Transverse colon (tissue), 4 donors: ENCODE measurements at places on chromosomes 6 and 20.

DNA sequence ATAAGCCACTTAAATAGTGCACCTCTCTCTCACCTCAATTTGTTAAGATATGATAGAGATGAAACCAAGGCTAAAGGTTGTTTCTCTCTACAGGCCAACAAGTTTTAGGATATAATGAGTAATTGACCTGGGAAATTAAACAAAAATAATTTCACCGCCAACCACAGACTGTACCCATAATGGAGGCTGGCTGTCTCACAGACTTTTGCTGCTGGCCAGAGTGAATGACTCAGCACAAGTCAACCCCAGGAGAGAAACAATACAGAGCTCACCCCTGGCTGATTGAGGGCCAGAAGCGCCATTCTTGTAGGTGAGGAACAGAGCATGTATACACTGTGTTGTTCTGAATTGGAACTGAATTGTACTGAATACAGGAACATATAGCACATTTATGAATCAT lies 99.9 kb downstream of the CAP2 start:
- H3K4me3 ChIP-seq: no peak overlapping the region
- no peaks in the 10 kb centered on the region for H3K27me3 ChIP-seq
- peak overlapping the region; percentile 68 for H3K27ac ChIP-seq
- H3K36me3 ChIP-seq: no peaks in the 10 kb centered on the region

- H3K27me3 ChIP-seq: no peaks in the 10 kb centered on the region
- no peak overlapping the region for H3K4me3 ChIP-seq
- DNase-seq: no peak
- no peaks in the 10 kb centered on the region for H3K4me1 ChIP-seq
- no peak overlapping the region for H3K27ac ChIP-seq
These were observed 142.7 kb downstream of the LRRC1 start for GRCh38 chr6:53937461-53937860.

DNA sequence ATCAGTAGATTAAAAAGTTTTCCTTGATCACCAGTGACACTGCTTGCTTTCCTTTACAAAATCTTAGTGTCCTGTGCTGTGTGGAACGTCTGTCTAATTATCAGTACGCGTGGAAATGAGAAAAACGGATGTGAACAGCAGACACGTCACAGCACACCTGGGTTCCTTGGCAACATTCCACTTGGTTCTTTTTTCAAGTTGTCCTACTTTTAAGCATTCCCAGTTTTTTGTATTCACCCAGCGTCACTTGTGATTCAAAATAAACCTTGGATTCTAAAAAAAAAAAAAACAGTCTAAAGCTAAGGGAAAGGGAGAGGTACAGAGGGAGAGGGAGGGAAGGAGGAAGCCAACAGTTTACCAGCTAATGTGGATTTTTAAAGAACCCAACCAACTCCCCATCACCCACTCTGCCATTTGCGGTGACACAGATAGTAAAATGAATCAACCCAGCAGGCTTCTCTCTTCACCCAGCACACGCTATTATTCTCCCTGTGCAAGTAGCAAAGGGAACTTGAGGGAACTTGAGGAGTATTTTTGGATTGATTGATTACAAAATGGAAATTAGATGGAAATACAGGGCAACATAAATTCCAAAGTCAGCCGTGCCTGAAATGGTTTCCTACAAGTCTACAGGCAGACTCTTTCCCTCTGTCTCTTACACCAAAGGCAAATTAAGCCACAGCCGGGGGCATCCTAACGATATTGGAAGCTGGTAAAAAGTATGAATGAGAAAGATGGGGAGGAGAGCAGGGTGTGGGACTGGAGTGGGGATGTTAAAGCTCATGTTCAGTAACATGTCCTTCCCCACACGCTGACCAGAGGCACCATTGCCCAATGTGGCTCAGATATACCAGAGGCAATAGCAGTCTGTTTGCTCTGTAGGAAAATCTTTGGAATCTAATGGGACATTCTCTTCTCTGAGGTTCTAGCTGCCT lies 129.8 kb downstream of the SASH1 start:
- H3K27me3 ChIP-seq: no peaks in the 10 kb centered on the region
- no peaks in the 10 kb centered on the region for H3K36me3 ChIP-seq
- no peak for DNase-seq
- H3K27ac ChIP-seq: peak overlapping the region; percentile 13

DNA sequence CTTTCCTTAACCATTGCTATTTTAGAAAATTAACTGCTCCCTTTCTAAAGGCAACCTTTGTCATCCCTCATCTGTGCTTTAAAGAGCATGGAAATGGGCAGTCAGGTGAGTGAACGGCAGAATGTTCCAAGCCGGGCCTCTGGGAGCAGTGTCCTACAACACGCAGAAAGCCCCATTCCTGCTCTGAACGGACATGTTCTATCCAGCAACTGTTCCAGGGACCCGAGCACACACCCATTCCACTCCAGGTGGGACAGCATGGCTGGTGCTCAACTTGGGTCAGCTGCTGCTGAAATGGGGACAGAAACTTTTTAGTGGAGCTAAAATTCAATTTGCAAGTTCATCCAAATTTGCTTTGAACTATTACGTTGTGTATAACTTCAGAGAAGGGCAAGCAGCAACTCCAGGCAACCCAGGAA lies 26.7 kb downstream of the DIDO1 start:
- H3K4me3 ChIP-seq: no peak overlapping the region
- peak overlapping the region; percentile 74 for H3K27ac ChIP-seq
- peak; percentile 42 for DNase-seq
- no peaks in the 10 kb centered on the region for H3K36me3 ChIP-seq

GRCh38 chr6:156779206-156780094 lies 2.3 kb downstream of the ARID1B start:
- H3K4me1 ChIP-seq: peaks cover 52% of the 10 kb centered on the region
- DNase-seq: peak; percentile 49
- H3K27ac ChIP-seq: peak overlapping the region; percentile 99
- peak overlapping the region; percentile 99 for H3K4me3 ChIP-seq
- H3K36me3 ChIP-seq: no peaks in the 10 kb centered on the region
- no peaks in the 10 kb centered on the region for H3K27me3 ChIP-seq

GRCh38 chr20:53570446-53571276 lies 23.0 kb downstream of the ZNF217 start:
- H3K4me1 ChIP-seq: no peaks in the 10 kb centered on the region
- H3K4me3 ChIP-seq: no peak overlapping the region
- H3K27ac ChIP-seq: no peak overlapping the region

DNA sequence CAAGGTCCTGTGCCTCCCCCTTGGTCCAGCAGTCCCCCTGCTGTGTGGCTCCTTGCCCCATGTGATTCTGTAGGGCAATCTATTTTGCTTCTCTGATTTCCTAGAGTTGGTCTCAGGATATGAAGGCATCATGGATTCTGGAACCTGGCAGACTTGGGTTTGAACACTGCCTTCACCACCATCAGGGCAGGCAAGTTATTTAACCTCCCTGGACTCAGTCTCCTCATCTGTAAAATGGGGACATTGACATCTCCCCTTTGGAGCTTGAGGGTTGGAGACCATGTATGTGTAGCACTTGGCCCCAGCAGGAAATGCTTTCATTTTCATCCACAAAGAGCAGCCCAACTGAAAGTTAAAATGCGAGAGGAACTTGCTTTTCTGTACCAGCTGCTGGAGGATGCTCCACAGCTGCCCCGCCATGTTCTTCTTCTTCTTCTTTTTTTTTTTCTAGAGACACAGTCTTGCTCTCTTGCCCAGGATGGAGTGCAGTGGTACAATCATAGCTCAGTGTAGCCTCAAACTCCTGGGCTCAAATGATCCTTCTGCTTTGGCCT lies 6.7 kb downstream of the TOX2 start:
- peaks cover 1% of the 10 kb centered on the region for H3K4me1 ChIP-seq
- no peak overlapping the region for H3K4me3 ChIP-seq
- peaks cover 18% of the 10 kb centered on the region for H3K27me3 ChIP-seq
- no peak overlapping the region for H3K27ac ChIP-seq

DNA sequence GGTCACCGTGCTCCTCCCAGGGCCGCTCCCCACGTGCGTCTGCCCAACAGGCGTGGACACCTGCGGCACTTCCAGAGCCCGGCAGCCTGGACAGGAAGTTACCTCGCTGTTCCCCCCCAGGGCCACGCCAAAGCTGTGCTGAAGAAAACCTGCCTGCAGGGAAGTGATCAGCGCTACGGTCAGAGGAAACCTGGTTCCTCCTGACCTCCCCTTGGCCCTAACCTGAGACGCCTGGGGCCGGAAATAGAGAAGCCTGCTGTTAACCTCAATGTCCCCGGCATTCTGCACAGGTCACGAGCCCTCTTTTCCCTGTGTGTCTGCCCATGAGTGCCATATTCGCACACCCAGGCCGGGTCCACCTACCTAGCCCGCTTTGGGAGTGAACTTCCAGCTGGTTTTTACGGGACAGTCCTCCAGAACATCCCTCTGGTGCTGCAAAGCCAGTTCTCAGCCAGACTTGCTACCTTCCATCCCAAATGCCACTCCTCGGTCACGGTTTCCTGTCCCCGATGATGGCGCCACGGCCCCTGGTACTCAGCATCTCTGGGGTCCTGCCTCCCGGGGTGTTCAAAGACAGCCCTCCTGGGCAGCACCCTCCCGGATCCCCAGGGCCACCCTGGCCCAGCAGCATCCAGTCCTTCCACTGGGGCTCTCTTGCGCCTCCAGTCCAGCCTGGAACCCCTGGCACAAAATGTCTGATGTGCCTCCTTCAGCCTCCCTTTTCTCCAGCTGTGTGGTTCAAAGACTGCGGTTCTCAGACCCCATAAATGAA lies 12.0 kb upstream of the IRF4 start:
- no peak overlapping the region for H3K4me3 ChIP-seq
- peaks cover 31% of the 10 kb centered on the region for H3K27me3 ChIP-seq
- no peaks in the 10 kb centered on the region for H3K4me1 ChIP-seq
- no peaks in the 10 kb centered on the region for H3K36me3 ChIP-seq
- DNase-seq: no peak
